ENCODE measurements at places on chromosomes 2 and 18.

DNA sequence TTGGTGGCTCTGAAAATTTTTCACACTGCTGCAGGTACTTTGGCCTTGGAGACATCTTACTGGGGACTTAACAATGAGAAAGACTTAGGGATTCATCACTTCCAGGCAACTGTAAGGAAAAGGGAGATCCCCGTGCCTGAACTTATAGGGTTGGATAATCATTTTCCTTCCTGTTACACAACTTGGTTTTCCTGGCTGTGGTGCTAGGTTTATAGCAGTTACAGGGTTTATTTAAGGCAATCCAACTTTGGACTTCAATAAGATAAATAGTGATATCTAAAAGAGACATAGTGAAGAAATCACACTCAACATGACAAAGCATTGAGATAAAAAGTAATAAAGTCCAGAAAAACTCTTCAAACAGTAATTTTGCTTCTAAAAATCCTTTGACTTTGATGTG, 70.2 kb upstream of the RAPH1 start:
- no peak for DNase-seq

DNA sequence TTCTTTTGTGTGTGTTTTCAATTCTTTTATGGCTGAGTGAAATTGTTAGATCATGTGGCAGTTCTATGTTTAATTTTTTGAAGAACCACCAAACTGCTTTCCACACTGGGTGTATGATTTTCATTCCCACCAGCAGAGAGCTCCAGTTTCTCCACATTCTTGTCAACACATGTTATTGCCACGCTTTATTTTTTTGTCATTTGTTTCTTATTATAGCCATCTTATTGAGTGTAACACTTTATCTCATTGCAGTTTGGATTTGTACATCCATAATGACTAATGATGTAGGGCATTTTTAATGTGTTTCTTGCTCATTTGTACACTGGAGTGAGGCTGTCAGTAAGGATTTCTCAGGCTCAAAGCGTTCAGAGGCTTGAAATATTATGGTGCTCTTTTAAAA, 184.2 kb downstream of the PIEZO2 start:
- no peak for DNase-seq

DNA sequence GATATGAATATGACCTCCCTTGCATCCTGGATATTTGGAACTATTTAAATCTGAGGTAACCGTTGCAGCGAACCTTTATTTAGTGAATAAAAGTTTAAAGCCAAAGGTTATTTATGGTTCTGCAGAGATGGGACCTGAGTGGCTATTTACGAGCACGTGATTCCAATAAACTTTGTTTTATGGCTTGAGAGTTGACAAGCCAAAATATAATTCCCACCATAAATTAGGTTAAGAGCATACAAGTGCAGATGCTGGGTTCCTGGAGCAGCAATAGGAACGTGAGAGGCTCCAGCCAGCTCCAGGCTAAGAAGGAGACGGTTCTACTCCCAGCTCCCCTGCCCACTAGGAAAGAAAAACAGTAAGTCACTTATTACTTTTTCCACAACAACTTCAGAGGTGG, 5.2 kb upstream of the HOXD4 start:
- DNase-seq, result no peak

GRCh38 chr2:197327472-197328098, 17.0 kb upstream of the ANKRD44 start:
- DNase-seq, result no peak

DNA sequence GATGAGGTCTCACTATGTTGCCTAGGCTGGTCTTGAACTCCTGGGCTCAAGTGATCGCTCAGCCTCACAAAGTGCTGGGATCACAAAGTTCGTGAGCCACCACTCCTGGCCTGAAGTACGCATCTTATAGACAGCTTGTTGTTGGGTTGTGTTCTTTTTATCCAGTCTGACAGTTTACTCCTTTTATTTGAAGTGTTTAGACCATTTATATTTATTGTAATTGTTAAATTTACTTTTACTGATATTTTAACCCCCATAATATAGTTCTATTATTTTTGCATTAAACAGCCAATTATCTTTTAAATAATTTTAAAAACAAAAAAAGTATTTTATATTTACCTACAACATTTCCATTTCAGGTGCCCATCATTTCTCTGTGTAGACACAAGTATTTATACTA, 303.0 kb upstream of the HDAC4 start:
- DNase-seq, result no peak

- DNase-seq, result no peak
These were observed 25.8 kb downstream of the NEDD4L start for GRCh38 chr18:58069721-58070292.

DNA sequence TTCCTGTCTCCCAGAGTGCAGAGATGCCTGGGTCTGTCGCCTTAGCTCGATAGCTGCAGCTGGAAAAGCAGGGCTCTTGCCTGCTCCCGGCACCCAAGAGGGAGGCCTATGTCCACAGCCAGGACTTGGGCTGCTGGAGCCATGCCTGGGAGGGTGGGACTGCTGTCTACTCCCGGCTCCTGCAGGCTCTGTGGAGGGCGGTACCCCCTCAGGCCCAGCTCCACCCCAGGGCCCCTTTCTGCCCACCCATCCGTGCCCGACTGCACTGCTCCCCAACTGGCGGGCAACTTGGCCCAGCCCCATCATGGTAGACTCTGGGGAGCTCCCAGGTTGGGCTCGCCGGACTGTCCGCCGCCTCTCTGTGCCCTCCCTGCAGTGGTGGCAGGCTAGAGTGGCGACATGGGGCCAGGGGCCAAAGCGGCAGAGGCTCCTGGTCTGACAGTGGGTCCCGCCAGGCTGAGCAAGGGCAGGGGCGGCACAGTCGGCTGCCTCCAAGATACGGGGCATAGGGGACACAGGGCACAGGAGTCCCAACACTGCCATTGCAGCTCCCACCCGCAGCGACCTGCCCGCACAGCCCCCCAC, 901.0 kb downstream of the CCDC85A start:
- no peak for DNase-seq

DNA sequence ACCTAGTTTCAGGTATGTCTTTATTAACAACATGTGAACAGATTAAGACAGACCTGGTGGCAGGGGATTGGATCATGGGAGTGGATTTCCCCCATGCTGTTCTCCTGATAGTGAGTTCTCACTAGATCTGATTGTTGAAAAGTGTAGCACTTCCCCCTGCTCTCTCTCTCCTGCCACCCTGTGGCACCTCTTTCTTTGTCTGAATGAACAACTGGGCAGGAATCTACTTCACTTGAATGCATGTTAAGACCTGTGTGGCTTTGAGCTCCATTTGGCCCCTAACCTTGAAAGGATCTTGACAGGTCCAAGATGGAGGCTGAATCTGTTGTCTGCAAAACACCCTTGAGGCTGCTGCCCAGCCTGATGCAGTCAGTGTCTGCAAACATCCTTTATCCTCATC, 194.4 kb downstream of the RNF144A start:
- no peak for DNase-seq

DNA sequence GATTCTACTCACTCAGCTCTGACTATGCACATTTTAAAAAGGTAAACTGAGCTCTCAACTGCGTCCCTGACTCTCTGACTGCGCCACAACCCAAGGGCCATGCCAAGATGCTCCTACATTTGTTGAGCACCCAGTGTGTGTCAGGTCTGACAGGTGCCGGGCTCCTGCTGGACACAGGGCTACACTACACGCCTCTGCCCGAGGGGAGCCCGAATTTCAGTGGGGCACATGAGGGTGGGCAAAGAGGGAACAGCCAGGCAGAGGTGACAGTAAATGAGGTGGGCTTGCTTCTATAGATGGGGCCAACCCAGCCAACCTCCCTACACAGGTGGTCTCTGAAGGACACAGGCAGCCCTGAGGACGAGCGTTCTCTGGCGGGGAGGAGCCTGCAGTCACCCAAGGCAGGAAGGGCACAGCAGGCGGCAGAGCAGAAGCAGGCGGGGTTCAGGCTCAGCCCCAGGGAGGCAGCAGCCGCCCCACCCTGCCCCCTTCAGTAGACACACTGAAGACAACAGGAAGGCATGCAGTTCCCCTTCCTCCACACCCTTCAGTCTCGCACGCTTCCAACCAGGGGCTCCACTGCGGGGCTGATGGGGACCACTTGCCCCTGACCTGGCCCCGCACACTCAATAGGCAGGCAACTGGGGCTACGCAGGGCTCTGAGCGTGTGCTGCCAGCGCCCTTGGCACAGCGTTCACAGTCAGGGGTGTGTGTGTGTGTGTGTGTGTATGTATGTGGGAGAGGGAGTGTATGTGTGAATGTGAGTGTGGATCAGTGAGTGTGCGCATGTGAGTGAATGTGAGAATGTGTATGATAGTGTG, 98.4 kb downstream of the UXS1 start:
- peak; percentile 8 for DNase-seq

- no peak for DNase-seq
These were observed 17.9 kb upstream of the IL18R1 start for GRCh38 chr2:102337481-102338386.

GRCh38 chr2:132645722-132646539, 24.1 kb downstream of the LYPD1 start:
- peak; percentile 50 for DNase-seq

DNA sequence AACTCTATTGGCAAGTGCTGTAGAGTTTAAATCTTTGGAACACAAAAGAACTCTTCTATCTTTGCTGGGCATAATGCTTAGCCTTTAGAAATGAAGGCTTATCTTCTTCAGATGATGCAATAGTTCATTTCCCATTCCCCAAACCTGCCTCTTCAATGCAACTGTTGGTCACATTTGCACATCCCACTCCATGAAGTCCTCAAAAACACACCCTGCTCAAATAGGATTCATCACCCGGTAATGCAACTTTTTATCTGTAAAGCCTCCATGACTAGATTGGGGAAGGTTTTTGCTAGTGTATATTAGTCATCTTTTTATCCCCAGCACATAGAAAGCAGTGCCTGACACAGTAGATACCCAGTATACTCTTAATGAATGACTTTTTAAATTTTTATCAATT, 376.4 kb downstream of the RBM43 start:
- no peak for DNase-seq

- DNase-seq, result no peak
These were observed 61.1 kb downstream of the PRKCE start for GRCh38 chr2:45712570-45712969.

DNA sequence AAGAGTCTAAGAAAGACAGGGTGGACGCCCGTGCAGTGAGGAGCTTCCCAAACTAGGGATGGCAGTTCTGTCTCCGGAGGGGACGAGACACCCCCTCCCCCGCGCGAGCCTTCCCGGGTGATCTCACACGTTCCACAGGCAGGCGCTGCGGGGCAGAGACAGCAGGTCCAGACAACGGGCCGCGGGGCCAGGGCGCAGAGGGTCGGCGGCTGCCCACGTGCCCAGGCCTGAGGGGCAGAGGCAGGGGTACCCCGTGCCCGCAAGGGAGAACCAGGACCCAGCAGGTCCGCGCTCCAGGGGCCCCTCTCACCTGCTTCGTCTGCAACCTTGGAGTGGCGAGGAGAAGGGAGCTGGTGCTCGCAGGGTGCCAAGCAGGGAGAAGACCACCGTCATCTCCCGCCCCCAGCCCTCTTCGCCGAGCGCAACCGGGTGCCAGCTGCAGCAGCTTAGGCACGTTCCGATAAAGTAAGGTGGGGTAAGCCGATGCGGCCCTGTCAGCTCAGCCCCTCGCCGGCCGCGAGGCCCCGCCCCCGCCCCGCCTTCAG, at the start of gene GPR155:
Gene GPR155 (minus strand): TSS at position 467 of the 545 bp plus-strand sequence. CDS start 5,073 bp downstream, outside the sequence.
- DNase-seq, result no peak

GRCh38 chr2:204299766-204300165, 245.5 kb upstream of the PARD3B start:
- no peak for DNase-seq

GRCh38 chr2:8247905-8248622, 433.8 kb upstream of the ID2 start:
- DNase-seq, result no peak

DNA sequence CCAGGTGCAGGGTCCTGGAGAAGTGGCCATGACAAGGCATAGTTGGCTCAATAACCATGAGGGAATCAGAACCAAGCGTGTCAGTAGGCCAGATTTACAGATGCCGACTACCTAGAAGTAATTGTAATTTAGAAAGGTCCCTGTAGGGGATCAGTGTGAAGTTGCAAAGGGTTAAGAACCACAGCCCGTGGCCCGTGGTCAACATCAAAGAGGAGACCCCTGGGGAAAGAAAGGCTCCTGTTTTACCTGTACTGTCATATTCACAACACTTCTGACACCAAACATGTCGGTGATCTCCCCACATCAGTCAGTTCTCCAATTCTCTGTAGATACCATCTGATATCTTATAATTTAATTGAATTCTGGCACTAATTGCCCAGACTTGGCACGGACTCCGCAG, 31.0 kb downstream of the SP100 start:
- no peak for DNase-seq

- DNase-seq, result no peak
These were observed 113.7 kb upstream of the SPRED2 start for GRCh38 chr2:65545837-65546805.

GRCh38 chr18:49875783-49876182, 62.5 kb upstream of the ACAA2 start:
- no peak for DNase-seq

DNA sequence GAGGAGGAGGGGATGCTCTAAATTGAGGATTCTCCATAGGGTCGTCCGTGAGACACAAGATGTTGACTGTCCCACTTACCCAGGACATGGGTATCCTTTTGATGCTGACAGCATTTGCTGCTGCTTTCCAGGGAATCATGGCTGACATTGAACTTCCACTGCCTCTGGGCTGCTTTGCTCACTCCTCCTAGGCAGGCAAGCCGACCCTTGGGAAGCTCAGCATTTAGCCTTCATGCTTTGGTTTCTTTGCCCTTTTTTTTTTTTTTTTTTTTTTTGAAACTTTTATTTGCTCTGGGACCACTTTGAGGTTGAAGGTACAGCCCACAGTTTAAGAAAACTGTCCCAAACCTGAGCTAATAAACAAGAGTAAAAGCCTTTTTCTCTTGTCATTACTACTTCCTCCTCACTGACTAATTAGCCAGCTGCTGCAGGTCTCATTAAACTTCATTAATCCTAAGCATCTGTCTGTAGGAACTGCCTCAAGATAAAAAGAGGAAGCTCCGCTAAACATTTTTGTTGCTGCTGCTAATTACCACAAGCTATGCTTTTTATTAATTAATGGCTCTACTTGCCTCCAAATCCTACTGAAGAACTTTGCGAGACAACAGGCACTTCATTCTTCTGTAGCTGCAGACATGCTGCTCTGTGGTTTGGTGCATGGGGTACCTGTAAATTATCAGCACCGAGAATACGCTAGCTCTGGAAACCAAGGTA, 125.4 kb downstream of the SPTBN1 start:
- peak; percentile 62 for DNase-seq

DNA sequence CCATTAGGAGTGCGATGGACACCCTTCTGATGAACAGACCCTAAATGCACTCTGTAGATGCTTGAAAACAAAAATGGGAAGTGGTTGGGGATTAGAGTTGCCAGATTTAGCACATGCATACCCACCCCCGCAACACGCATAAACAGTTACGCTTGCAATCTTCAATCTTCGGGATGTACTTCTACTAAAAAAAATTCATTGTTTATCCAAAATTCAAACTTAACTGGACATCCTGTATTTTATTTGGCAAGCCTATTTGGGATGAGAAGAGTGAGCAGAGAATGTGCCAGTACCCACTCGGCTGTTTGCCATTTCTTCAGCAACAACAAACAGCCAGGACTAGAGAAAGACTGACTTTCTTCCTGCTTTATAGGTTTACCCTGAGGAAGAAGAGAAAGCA, 18.4 kb downstream of the KIAA2012 start:
- DNase-seq, result no peak
